CD4-positive, CD25-positive, alpha-beta regulatory T cell (primary cell): ENCODE measurements at places on chromosomes 1 and 21. TPM values are rescaled to one million over a fixed set of nuclear protein-coding genes. Genes with fewer than 3 reads are reported as not detected.

Gene VSIG8
- not detected for total RNA-seq

Gene S100A5
- total RNA-seq: 1.8 TPM

Gene FCGR3B
- not detected for total RNA-seq

Gene FMO5
- 1.9 TPM for total RNA-seq

Gene ZSWIM5
- total RNA-seq: 0.10 TPM

Gene BTBD8
- 1.9 TPM for total RNA-seq

Gene OSCP1
- not detected for total RNA-seq

Gene OR2AK2
- total RNA-seq: not detected

Gene PADI2
- not detected for total RNA-seq

Gene FALEC
- total RNA-seq: not detected

Gene MYBPH
- total RNA-seq: not detected

Gene SELL
- total RNA-seq: 370 TPM

Gene STUM
- total RNA-seq: not detected

Gene SLC2A5
- total RNA-seq: 0.64 TPM

Gene KPNA6
- total RNA-seq: 56.1 TPM

Gene TNFSF4
- total RNA-seq: 2.9 TPM

Gene EPS8L3
- not detected for total RNA-seq

Gene CFAP141
- total RNA-seq: not detected

Gene FMN2
- total RNA-seq: not detected

Gene GUCA2A
- not detected for total RNA-seq
